ENCODE measurements at places on chromosomes 16 and 17.

DNA sequence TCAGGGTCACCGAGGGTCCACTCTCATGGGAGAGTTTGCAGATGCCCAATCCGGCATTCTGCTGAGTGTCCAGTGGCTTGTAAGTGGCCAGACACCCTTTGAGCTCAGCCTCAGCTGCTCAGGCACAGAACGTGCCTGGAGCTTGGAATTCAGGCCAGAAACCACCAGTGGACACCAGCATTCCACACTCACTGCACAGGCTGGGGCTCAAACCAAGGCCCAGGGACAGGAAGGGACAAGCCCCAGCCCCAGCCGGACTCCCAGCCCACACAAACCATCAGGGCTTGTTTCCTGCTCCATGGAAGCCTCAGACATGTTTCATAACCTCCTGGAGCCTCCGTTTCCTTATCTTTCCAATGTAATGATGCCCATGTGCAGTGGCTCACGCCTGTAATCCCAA, 5.0 kb upstream of the NPRL3 start:
- no peak for DNase-seq

DNA sequence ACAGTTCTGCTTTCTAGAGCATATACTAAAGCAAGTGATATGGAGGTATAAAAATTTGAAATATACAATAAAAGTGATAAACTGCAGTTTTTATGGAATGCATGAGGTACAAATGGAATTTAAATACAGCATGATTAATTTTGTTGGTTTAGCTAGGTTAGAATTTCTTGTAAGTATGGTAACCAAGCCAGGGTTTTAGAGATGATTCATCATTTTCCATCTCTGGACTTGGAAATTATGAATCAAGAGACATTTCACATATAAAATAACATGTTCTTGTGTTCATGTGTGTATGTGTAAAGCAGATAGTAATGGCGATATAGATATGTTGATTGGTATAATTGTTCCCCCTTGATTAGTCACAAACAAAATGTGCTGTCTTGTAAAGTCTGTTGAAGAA, 1219.8 kb downstream of the CDH8 start:
- DNase-seq = no peak

DNA sequence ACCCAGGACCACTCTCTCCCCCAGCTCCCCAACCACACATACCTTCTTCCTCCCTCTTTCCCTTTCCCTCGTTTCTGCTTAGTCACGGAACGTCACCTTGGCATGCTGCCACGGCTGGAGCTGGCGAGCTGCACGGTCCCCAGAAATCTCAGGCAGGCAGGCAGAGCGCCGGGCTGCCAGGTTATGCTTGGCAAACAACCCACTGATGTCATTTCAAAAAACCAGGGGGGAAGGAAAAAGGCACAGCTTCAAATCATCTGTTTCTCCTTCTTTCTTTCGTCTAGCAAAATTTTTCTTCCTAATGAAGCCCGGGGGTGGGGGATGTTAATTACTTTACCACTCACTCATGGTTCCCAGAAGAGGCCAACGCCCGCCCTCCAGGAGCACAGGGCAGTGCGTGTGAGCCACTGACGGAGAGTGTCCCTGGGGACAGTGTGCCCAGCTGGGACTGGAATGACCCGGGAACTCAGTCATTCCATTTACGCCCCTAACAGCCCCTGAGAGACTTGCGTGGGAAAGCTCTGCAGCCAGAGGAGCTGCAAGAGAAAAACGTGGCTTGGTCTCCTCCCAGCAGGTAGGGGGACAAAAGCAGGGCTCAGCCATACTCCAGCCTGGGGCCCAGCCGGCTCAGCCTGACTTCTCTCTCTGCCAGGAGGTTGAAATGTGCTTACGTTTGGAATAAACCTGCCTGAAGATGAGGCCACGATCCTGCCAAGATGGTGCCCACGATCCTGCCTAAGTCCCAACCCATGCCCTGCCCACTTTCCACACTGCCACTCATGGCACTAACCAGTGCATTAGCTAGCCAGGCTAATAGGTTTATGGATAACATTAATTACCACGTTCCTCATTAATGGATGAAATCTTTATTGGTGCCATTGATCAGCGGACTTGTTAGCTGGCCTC, 198.9 kb downstream of the ZFHX3 start:
- no peak for DNase-seq

DNA sequence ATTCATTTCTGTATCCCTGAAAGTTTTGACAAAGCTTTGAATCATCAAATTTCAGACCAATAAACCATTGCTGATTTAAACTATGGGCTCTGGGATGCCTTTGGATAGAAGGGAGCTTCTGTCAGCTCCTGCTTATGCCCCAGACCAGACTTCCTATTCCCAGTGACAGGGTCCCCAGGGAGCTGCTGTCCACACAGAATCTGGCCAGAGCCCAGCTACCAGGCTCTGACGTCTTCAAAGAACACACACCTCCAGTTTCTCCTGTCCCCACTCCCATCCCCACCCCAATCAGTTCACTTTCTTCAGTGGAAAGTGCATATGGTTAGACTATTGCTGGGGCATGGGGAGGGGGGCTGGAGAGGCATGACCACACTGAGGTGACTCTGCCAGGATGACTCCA, 51.6 kb upstream of the SREBF1 start:
- DNase-seq = no peak

DNA sequence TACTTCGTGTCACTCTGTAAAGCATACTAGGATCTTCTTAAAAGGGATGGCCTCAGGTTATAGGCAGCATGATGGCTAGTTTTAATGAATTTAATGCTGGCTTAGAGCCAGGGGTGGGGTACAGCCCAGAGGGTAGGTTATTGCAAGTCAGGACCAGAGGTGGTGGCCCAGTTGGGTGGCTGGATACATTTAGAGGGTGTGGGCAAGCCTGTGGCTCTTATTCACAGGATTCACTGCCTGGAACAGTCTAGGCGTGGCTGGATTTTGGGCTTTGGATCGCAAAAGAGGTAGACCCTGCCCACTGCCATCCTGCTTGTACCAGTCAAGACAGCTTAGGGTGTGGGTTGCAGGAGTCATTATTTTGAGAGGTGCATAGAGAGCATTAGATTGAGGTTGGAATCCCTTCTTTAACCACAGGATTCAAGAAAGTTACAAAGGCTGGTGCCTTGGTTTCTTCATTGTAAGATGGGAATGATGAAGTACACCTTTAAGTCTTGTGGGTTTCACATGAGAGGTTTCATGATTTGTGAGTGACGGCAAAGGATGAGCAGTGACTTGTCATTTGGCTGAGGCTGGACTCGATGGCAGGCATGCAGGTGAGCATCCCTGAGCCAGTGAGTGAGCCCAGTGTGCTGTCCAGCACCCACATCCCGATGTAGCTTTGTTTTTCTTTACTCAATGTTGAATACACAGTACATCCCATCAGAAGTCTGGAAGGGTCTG, 85.2 kb downstream of the KSR1 start:
- DNase-seq = no peak

DNA sequence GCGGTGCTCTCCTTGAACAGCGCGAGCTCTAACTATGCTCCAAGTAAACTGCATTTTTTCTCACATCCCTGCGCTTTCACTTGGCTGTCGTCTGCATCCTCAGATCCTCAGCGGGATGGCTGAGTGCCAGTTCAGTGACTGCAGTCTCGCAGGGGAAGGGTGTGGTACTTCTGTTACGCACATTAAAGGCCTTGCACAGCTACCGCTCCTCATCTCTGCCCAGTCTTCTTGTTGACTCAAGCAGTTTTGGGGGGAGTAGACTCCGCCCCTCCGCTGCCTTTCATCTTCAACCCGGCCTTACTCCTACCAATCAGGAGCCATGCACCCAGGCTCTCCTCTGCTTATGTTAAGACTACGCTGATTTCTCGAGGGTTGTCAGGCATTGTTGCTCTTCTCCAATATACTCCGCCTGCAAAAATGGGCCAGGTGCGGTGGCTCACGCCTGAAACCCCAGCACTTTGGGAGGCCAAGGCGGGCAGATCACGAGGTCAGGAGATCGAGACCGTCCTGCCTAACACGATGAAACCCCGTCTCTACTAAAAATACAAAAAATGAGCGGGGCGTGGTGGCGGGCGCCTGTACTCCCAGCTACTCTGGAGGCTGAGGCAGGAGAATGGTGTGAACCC, 10.0 kb downstream of the ATP5PD start:
- DNase-seq = no peak

DNA sequence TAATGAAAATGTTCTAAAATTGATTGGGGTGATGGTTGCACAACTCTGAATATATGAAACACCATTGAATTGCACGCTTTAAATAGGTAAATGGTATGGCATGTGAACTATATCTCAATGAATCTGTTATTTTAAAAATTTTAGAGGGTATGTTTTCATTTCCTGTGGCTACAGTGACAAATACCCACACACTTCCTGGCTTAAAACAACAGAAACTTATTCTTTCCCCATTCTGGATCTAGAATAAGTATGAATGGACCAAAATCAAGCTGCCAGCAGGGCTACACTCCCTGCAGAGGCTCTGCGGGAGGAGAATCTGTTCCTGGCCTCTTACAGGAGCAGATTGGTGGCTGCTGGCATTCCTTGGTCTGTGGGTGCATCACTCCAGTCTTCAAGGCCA, 11.3 kb upstream of the PECAM1 start:
- DNase-seq = no peak

GRCh38 chr17:60473788-60474187, 51.5 kb downstream of the CHCT1 start:
- DNase-seq = no peak

GRCh38 chr16:16036359-16036792, 87.0 kb downstream of the ABCC1 start:
- no peak for DNase-seq

DNA sequence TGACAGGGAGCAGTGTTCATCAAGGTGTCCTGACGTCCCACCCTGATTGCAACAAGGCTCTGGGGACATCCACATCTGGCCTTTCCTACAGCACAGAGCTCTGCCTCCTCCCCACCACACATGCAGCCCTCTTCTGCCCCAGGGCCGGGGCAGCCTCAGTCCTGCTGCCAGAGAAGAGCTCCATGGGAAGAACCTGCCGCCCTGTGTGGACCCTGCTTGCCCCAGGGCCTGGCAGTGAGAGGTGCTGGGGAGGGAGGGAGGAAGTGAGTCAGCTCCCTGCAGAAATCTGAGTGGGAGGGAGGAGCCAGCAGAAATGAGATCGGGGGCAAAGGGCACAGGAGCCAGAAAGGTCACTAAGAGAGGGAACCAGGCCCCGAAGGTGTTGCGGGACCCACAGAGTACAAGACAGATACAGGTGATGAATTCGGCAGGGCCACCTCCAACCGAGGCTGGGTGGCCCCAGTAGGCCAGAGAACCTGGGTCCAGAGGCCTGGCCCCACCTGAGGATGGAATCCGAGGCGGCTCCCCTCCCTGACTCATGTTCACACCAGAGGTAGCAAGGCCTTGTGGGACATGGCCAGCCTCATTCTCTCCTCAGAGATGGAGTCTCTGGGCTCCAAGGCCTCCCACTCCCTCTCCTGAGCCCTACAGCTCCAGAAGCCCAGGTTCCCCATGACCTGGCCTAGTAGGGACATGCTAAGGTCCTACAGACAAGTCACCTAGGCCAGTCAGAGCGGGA, 24.8 kb downstream of the MYO18A start:
- DNase-seq = no peak

DNA sequence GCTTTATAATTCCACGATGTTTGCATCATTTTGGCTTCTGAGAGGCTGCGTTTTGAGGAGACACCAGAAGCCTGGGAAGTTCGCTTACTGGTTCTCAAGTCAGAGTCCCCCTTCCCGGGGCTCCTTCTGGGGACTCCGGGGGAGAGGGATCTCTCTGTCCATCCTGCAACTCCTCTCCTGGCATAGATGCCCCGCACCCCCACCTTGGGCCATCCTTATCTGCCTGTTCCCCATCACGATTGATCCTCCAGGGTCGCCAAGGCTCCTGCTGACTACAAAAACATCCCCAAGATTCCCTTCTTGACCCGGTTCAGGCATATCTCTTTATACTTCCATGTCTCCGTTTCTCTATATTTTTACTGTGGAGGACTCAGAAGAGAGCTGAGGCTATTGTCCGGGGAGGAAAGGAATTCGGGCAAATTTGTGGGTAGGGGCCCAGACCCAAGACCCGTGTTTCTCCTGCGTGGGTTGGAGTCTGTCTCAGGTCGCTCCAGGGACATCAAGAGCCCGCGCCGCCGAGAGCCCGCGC, 18.4 kb upstream of the HOXB13 start:
- DNase-seq = no peak

- DNase-seq = peak; percentile 44
Measured at GRCh38 chr16:81616321-81617020, 162.6 kb upstream of the PLCG2 start.

- no peak for DNase-seq
Measured at GRCh38 chr16:49527611-49528010, 154.0 kb downstream of the C16orf78 start.

- no peak for DNase-seq
Measured at GRCh38 chr16:30065943-30066760, 592 bp downstream of the ALDOA start.

DNA sequence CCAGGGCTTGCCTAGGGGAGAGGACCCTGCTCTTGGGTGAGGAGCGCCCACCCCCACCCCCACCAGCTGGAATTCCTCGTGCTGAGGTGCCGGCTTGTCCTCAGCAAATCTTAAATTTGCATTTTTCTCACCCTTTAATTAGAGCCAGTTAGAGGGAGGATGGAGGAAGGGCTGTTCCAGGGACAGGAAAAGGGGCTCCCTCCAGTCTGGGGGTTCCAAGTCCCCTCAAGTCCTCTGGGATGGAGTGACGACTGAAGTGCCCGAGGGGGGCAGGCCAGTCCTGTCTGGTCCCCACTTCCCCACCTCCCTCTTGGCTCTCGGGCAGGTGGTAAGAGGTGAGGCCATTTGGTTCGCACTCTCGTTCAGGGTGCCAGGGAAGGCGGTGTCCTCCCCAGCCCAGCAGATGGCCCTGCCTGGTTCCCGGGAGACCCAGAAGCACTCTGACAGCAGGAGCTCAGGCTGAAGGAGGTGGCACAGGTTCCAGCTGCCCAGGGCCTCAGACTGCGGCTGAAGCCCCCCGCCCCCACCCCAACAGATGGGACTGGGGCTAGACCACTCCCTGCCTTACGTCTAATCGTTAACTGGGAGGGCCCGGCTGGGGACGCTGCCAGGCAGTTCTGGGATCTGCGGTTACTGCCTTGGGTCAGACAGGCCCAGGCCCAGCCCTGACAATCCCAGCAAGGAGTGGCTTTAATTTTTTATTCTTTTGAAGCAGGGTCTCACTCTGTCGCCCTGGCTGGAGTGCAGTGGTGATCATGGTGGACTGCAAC, 2.2 kb downstream of the RAB26 start:
- no peak for DNase-seq

- DNase-seq = no peak
Measured at GRCh38 chr16:69888005-69888590, 63.0 kb upstream of the CLEC18A start.

GRCh38 chr17:39636587-39636926, 387 bp upstream of the STARD3 start:
- DNase-seq = no peak

GRCh38 chr16:12685806-12686205, 117.9 kb downstream of the CPPED1 start:
- DNase-seq = no peak

GRCh38 chr16:11966173-11966572, 1.2 kb downstream of the TNFRSF17 start:
- DNase-seq = no peak

GRCh38 chr17:67831268-67831667, 6.0 kb downstream of the BPTF start:
- no peak for DNase-seq
